CD4-positive, alpha-beta memory T cell (primary cell): ENCODE measurements at places on chromosomes 3 and 15. TPM values are rescaled to one million over a fixed set of nuclear protein-coding genes. Genes with fewer than 3 reads are reported as not detected.
A peak's percentile ranks its signal among the peaks of the same experiment; 100 is the strongest.

DNA sequence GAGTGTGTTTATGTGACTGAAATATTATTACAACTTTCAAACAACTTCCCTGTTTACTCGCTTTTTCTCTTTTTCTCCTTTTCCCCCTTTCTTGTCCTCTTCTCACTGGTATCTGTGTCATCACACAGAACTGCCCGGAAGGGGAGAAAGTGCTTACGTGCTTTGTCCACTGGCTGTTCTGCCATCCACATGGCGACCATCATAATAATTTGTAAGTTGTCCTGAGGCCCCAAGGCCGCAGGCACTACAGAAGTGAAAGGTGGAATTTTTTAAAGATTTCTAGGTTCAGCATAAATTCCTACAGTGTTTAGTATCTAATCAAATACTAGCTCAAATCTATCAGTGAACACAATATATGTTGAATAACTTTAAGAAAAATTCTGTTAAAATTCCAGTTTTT is 26.7 kb upstream of the ABHD10 start:
- DNase-seq = no peak

- no peak for DNase-seq
Measured at GRCh38 chr3:114834175-114834940, 312.7 kb downstream of the ZBTB20 start.

- peak; percentile 26 for DNase-seq
Measured at GRCh38 chr3:41893977-41894376, 67.9 kb downstream of the ULK4 start.

- peak; percentile 47 for DNase-seq
Measured at GRCh38 chr3:32313723-32314473, 75.4 kb downstream of the CMTM8 start.

DNA sequence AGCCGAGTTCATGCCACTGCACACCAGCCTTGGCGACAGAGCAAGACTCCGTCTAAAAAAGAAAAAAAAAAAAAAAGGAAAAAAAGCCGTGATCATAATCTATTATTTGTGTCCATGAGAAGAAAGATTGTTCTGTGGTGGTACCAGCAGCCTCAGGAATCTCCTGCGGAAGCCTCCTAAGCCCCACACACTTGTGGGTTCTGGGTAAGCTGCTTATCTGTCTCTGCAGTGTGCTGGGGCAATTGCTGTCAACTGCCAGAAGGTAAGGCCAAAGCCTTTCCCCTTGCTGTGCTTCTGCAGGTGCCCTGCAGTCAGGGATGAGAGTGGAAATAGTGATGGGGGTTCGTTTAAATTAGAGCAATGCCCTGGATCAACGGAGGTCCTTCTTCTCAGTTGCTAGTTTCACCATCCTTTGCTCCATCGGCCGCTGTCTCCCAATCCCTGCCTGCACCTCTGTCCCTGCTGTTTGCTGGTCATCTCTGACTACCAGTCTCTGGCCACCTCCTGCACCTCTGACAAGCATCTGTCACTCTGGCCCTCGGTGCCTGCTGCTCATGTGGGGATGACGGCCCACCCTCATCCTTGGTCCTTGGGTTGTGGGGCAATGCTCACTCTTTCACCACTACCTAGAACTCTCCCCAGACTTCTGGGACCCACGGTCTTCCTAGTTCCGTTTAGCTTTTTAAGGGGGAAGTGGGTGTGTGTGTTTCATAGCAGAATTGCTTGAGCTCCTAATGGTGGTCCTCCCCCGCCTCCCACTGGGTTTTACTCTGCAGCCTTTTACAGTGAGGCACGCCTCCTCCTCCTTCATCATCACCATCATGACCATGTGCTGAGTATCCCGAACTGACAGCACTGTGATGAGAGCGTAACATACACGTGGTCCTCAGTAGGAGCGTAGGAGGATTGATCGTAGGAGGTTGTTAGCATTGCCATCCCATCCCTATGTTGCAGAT is 25.5 kb downstream of the CHRD start:
- DNase-seq = no peak

GRCh38 chr3:100992231-100993012 is 799 bp downstream of the ABI3BP start:
- DNase-seq = no peak

DNA sequence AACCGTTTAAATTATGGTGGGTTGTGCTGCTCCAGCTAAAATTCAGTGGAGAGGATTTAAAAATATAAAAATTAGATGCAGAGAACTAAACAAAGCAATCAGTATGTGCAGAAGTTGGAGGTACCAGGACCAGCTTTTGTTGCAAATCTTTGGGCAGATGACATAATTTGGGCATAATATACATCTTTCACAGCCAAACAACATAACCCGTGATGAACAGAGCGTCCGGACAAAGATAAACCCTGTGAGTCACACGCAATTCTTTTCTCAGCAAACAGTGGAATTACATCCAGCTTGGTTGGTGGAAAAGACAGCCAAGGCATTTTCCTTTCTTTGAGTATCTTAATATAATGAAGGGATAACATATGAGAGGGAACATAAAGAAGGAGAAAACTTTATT is 419.4 kb upstream of the ADAMTS9 start:
- no peak for DNase-seq

DNA sequence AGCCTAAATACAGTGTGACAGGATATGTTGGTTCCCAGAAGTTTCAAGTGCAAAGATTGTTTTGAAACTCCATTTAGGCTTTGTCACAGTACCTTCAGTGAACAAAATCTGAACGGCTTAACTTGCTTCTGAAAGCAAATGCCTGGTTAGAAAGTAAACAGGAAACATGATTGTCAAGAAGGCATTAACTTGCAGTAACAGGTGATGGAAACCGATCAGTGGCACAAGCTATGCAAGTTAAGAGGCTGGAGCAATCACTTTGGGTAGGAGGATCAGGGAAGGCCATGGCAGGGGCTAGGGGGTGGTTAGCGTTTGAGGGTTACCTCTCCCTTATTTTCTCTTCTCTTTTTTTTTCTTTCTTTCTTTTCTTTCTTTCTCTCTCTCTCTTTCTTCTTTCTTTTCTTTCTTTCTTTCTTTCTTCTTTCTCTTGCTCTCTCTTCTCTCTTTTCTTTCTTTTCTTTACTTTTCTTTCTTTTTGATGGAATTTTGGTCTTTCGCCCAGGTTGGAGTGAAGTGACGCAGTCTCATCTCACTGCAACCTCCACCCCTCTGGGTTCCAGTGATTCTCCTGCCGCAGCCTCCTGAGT is 2.4 kb downstream of the HYKK start:
- DNase-seq = peak; percentile 5

DNA sequence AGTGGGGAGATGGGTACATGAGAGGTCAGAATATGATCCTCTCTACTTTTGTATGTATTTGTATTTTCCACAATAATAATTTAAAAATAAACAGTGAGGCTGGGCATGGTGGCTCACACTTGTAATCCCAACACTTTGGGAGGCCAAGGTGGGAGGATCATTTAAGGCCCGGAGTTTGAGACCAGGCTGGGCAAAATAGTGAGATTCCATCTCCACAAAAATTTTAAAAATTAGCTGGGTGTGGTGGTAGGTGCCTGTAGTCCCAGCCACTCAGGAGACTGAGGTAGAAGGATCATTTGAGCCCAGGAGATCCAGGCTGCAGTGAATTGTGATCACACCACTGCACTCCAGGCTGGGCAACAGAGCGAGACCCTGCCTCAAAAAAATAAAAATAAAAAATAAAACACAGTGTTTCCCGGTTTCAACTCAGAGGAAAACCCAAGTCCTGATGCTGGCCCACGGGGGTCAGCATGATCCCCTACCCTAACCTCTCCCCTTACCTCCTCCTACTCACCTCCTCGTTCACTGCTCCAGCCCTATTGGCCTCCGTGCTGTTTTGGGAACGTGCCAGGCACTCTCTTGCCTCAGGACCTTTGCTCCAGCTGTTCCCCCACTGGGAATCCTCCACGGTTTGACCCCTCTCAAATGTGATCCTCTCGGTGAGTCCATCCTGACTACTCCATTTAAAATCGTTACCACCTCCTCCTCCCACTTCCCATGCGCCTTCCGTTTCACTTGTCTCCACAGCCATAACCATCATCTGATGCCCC is 2.9 kb upstream of the KLHL40 start:
- no peak for DNase-seq

DNA sequence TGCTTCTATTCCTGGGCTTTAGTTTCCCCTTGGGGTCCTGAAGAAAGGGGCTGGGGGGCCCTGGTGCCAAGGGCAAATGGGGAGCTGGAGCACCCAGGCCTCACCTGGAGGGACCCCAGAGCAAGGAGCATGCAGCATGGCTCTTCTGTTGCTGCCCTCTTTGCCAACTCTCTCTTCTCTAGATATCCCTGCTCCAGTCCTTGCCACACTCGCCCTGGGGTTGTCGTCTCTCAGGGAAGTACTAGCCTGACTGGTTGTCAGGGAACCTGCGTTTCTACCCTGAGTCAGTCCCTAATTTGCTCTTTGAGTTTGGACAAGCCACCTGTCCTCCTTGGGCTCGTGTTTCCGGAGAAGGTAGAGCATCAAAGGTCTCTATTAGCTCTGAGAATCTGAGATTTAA is 63.7 kb upstream of the UBE2Q2 start:
- no peak for DNase-seq

DNA sequence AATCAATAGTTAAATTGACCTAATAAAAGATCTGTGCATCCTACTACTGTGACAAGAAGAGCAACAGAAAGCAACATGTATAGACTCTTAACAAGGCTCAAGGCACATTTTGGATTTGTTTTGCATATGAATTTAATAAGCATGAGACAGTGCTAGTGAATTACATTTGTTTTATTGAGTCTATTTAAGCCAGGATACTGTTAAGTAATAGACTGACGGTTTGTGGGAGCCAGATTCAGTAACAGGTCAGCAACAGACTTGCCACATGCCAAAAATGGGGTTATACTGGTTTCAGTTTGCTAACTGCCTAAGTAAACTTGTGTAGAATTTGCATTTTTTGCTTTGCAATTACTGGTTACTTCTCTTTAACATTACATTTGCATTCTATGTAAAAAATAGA is 54.0 kb downstream of the MBNL1 start:
- no peak for DNase-seq

DNA sequence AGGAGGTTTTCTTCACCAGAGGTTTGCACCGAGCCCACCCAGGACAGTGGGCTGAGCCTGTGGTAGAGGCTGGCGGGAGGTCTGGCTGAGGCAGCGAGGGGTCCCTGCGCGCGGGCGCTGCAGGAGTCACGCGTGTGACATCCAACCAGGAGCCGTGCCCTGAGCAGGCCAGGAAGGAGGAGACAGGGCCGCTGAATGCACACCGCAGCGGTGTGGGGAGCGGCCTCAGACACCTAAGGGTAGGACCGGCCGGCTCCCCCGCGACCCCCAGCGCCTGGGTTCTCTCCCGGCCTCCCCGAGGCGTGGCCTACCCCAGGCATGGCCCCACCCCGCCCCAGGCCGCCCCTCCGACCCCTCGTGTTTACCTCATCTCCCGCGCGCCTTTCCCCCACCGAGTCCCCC is 412 bp downstream of the SLC41A3 start:
- no peak for DNase-seq

- no peak for DNase-seq
Measured at GRCh38 chr3:115512565-115513415, 110.5 kb upstream of the GAP43 start.

DNA sequence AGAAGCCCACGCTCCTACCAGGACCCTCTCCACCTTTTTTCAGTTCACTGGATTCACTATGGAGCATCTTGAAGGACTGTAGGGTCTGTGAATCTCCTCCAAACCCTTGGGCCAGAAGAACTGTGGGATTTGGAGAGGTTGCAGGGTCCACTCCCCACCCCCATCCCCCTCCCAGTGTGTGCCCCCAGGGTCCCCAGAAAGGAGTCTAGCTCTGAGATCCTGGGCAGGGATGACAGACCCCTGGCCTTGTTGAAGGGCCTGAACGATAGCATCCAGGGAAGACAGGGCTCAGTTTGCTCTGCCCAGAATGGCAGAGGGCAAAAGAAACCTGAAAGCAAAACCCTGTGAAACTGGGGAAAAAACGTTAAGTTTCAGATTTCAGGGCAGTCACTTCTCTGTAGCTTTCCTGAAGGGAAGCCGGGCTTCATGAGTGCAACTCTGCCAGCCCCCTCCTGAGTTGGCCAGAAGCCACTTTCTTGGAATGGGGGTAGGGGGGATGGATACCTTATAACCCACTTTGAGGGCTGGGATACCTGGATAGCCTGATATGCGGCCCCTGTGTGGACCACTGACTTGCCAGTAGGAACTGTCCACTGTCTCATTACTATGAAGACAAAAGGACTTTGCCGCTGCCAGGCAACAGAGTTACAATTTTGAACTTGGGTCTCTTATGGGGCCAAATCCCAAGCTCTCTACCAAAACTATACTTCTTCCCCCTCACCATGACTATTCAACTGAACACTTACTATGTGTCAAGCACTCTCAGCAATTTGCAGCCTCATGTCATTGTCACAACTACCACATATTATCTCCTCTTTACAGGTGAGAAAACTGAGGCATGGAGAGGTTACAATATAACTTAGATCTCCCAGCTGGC is 1.6 kb upstream of the CISH start:
- DNase-seq = no peak

- peak; percentile 92 for DNase-seq
Measured at GRCh38 chr15:75349851-75350588, 3.2 kb downstream of the NEIL1 start.

GRCh38 chr3:4850928-4851265 is 128.3 kb upstream of the BHLHE40 start:
- DNase-seq = peak; percentile 68

- no peak for DNase-seq
Measured at GRCh38 chr15:35725353-35725752, 179.4 kb upstream of the DPH6 start.

DNA sequence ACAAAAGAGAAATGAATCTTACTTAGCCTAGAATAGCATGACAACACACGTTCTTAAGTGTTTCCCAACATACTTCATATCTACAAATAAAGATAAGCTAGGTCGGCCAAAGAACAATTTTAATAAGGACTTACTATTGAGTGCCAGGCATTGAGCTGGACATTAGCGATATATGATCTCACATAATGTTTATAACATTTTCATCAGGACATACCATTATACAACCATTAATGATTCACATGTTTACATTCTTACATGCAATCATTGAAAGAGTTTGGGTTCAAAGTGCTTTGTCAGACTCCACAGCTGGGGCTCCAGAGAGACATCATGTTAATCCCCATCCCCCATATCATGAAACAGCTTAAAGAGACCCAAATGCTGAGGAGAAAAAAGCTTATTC is 189.0 kb downstream of the STT3B start:
- DNase-seq = no peak

- DNase-seq = no peak
Measured at GRCh38 chr3:184630861-184631471, 69.4 kb downstream of the EPHB3 start.

Gene KBTBD8
- total RNA-seq = 10.8 TPM

Gene HRG
- not detected for total RNA-seq

Gene C2CD4A
- total RNA-seq = not detected

Gene ALDH1L1
- total RNA-seq = not detected

Gene CCR8
- total RNA-seq = 5.3 TPM

Gene KIF15
- total RNA-seq = 0.19 TPM
